ENCODE measurements at places on chromosomes 3 and 15.

DNA sequence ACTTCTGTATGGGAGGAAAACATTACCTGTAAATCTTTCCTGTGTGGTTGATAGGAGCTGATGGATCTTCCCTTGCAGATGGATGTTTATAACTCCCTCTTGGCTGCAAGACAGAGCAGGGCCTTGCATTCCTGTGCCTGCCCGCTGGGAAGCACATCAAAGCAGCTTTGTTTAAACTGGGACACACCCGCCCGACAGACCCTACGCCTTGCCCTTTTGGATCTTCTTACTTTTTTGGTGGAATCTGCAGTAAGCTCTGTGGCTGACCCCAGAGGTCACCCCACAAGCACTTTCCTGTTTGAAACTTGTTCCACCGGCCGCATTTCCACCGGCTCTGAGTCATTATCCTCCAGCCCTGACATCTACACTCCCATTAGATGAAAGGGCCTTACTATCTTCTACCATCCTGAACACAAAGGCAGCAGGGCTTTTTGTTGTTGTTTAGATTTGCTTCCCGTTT, 244.1 kb upstream of the STT3B start:
- DNase-seq = peak; percentile 58

- DNase-seq = no peak
Measured at GRCh38 chr15:67784856-67785430, 40.4 kb upstream of the SKOR1 start.

GRCh38 chr3:120855665-120856437, 52.2 kb upstream of the STXBP5L start:
- no peak for DNase-seq

DNA sequence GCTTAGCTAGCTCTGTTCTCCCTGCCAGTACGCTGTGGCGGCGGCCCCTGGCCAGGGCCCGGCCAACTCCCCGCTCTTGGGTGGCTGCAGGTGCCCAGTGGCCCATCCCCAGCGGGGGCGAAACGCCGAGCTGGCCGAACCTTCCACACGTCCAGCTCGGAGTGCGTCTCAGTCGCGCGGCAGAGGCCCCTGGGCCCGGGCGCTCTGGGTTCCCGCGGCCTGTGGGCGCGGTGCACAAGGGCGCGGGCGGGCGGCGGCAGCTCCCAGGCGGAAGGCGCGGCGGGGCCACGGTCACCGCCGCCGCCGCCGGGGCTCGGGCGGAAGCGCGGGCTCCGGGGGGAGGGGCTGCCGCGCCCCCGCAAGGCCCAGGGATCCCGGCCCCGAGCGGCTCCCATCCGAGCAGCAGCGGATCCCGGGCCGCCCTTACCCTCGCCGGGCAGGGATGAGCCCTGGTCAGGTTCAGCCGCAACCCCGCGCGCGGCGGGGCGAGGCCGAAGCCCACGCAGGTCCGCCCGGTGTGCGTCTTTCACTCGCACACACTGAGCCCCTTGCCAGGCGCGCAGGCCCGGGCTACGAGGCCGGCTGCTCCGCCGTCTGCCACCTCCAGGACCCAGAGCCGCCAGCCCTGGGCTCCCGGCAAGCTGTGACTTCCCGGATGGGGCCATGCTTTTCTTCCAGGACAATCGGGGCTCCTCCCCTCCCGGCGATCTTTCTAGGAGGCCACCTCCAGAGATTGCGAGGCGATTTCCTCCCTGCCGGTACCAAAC, 54.2 kb downstream of the CCDC54 start:
- DNase-seq = peak; percentile 20

GRCh38 chr3:115141033-115141757, 5.9 kb downstream of the ZBTB20 start:
- DNase-seq = no peak

Measured in KG1 (cell line).